ENCODE measurements at places on chromosomes 2 and 18.

GRCh38 chr2:127576433-127577207 is 41.1 kb downstream of the MYO7B start:
- peaks cover 26% of the 10 kb centered on the region for H3K27me3 ChIP-seq
- no peaks in the 10 kb centered on the region for H3K36me3 ChIP-seq
- no peak for DNase-seq
- H3K27ac ChIP-seq, result no peak overlapping the region

- DNase-seq, result no peak
- H3K4me3 ChIP-seq, result no peak overlapping the region
- no peaks in the 10 kb centered on the region for H3K4me1 ChIP-seq
- no peak overlapping the region for H3K27ac ChIP-seq
Measured at GRCh38 chr2:82803307-82803706, 1655.8 kb downstream of the SUCLG1 start.

- no peaks in the 10 kb centered on the region for H3K4me1 ChIP-seq
- H3K36me3 ChIP-seq, result no peaks in the 10 kb centered on the region
- H3K27me3 ChIP-seq, result no peaks in the 10 kb centered on the region
- no peak for DNase-seq
- H3K4me3 ChIP-seq, result no peak overlapping the region
Measured at GRCh38 chr2:56040834-56041233, 117.3 kb upstream of the EFEMP1 start.

GRCh38 chr18:1294229-1294628 is 389.6 kb downstream of the ADCYAP1 start:
- H3K4me3 ChIP-seq, result no peak overlapping the region
- no peak for DNase-seq
- no peaks in the 10 kb centered on the region for H3K4me1 ChIP-seq
- no peaks in the 10 kb centered on the region for H3K27me3 ChIP-seq
- H3K36me3 ChIP-seq, result no peaks in the 10 kb centered on the region
- H3K27ac ChIP-seq, result no peak overlapping the region

- no peaks in the 10 kb centered on the region for H3K27me3 ChIP-seq
- no peak for DNase-seq
- peak overlapping the region; percentile 25 for H3K4me3 ChIP-seq
- no peaks in the 10 kb centered on the region for H3K36me3 ChIP-seq
- peaks cover 41% of the 10 kb centered on the region for H3K4me1 ChIP-seq
- peak overlapping the region; percentile 98 for H3K27ac ChIP-seq
Measured at GRCh38 chr18:56168049-56168781, 470.2 kb downstream of the TXNL1 start.

DNA sequence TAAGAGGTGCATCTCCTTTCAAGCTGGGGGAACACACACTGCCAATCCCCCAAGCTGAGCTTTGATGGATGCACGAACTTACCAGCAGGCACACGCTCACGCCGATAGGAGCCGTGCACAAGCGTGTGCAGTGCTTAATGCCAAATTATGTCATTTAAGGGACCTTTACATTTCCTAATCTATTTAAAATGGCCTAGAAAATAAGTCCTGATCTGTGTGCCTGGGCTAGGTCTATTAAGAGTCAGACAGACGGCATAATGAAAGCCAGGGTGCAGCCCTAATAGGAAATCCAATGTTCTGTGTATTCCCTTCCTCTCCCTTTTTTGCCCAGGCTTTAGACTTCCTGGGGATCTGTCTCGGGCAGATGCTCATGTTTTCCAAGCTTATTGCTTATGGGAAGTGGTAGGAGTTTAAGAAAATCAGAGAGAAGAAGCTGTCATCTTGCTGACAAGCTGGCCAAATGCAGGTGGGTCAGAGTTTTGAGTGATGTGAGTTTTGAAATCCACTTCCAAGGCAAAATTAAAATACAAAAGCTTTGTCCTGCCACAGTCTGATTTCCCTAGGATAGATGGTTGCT is 142.6 kb downstream of the MYT1L start:
- no peaks in the 10 kb centered on the region for H3K4me1 ChIP-seq
- no peak for DNase-seq
- H3K27ac ChIP-seq, result no peak overlapping the region
- peaks cover 74% of the 10 kb centered on the region for H3K27me3 ChIP-seq

GRCh38 chr18:58848685-58849084 is 16.0 kb upstream of the ZNF532 start:
- no peaks in the 10 kb centered on the region for H3K27me3 ChIP-seq
- DNase-seq, result no peak
- 0 out of 2 replicates have a peak overlapping the region, but pooled peaks have one; percentile 19 for H3K27ac ChIP-seq
- peaks cover 10% of the 10 kb centered on the region for H3K4me1 ChIP-seq
- no peaks in the 10 kb centered on the region for H3K36me3 ChIP-seq

DNA sequence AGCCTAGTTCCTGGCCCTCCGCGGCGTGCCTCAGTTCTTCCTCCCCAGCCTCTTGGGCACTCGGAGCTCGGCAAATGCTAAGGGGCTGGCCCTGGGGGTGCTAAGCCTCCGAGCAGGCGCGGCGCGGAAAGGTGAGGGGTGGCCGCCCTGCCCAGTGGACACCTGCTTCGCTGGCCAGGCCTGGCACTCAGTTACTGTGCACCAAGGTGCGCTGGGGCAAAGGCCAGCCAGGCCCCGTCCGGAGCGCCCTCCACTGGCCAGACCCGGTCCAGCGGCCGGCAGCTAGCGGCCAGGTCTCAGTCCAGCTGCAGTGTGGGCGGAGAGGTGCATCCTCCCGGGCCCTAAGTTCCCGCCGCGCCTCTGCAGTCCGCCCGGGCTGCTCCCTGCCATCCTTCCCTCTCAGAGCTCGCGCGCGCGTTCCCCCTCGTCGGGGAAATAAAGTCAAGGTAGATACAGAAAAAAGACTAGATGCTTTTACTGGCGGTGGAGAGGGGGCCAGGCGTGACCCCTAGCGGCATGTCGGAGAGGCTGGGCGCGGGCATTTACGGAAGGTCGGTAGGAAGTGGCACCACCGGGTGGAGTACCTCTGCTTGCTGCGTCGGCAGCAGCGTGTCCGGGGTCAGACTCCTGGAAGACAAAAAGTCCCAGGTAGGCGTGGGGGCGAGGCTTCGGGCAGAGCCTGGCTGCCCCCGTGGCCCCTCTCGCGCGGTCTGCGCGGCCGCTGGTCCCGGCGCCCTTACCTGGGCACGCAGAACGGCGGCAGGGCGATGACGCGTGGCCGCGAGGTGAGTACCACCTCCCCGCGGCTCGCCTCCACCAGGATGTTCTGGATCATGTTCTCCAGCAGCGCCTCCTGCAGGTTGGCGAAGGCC is 9.4 kb upstream of the CRYBA2 start:
- no peak for DNase-seq
- H3K27me3 ChIP-seq, result peaks cover 19% of the 10 kb centered on the region
- H3K4me3 ChIP-seq, result peak overlapping the region; percentile 55
